ENCODE measurements at places on chromosomes 4 and X.

GRCh38 chrX:109351557-109351956 lies 130.3 kb downstream of the GUCY2F start:
- DNase-seq = no peak

GRCh38 chr4:145451895-145452294 lies 29.8 kb upstream of the SMAD1 start:
- DNase-seq = no peak

- no peak for DNase-seq
Measured at GRCh38 chr4:7218686-7219085, 26.3 kb downstream of the SORCS2 start.

GRCh38 chrX:155326610-155327009 lies 7.8 kb downstream of the CLIC2 start:
- DNase-seq = no peak

DNA sequence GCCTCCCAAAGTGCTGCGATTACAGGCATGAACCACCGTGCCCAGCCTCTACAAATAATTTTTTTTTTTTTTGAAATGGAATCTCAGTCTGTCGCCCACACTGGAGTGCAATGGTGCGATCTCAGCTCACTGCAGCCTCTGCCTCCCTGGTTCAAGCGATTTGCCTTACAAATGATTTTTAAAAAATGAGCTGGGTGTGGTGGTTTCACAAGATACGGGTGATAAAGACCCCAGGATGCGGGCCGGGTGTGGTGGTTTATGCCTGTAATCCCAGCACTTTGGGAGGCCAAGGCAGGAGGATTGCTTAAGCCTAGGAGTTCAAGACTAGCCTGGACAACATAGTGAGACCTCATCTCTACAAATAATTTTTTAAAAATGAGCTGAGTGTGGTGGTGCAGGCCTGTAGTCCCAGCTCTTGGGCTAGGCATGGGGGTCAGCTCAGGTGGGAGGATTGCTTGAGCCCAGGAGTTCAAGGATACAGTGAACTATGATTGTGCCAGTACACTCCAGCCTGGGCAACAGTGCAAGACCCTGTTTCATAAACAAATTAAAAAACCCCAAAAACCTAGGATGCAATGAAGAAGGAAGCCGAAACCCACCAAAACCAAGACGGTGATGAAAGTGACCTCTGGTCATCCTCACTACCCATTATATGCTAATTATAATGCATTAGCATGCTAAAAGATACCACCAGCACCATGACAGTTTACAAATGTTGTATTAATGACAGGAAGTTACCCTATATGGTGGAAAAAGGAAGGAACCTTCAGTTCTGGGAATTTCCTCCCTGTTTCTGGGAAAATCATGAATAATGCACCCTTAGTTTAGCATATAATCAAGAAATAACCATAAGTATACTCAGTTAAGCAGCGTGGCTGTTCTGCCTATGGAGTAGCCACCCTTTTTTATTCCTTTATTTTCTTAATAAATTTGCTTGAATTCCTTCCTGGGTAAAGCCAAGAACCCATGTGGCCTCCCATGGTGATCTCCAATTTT lies 27.7 kb downstream of the PDGFRA start:
- DNase-seq = no peak

DNA sequence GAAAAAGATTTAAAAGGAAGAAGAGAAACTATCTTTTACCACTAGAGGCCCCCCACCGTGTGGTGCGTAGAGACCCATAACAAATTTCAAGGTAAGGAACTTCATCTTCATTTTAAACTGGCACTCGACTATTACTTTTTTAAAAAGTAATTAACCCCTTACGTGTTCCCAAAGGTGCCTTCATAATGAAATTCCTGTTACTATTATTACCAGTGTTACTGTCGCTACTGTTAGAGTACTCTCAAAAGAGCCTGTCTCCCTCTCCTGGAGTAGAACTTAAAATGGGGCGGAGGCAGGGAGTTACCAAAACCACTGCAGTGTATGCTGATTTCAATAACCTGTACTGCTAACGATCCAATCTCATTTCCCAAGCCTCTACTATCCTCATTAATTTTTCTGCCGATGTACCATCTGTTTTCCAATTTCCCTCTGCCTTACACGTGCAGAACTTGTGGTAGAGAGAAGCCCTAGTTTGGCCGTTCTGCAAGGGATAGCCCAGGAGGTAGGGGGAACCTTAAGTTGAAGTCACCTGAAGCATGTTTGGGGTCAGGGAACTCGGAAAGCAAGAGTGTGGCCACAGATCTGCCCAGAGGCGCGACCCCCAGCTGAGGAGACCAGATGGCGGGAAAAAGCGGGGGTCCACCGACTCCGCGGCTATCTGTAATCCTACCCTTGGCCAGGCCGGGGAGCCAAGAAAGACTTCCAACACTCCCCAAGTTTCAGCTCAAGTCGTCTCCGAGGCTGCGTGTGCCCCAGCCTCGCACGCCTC lies 720 bp upstream of the STK26 start:
- no peak for DNase-seq

GRCh38 chr4:189304809-189305208 lies 635.9 kb upstream of the FRG1 start:
- no peak for DNase-seq

DNA sequence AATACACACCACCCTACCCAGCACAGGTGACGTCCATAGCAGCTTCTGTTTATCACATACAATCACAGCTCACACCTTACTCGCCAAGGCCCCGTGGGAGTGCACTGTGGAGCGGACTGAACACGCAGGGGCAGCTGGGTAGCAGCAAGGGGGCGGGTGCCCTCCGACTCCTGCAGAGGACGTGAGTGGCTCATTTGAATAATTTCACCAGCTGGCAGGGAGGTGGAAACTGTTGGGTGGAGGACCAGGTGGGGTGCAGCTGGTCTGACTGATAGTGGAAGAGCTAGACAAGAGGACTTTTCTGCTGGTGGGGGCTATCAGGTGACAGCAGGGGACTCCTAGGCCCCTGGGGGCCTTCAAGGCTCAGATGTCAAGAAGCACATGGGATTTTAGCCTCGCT lies 16.3 kb downstream of the MAN2B2 start:
- peak; percentile 44 for DNase-seq

DNA sequence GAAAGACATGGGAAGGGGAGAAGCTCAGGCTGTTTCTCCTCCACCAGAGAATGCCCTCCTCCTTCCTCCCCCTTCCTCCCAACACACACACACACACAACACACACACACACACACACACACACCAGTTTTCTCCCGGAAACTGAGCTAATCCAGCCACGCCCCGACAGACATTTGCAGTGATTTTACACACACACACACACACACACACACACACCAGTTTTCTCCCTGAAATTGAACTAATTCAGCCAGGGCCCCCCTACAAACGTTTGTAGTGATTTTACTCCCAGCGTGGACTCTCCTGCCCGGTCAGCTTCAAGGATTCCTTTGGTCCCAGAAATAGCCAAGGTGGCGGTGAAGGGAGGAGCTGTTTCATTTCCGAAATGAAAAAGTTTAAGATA lies 32.9 kb upstream of the STX18 start:
- DNase-seq = no peak

DNA sequence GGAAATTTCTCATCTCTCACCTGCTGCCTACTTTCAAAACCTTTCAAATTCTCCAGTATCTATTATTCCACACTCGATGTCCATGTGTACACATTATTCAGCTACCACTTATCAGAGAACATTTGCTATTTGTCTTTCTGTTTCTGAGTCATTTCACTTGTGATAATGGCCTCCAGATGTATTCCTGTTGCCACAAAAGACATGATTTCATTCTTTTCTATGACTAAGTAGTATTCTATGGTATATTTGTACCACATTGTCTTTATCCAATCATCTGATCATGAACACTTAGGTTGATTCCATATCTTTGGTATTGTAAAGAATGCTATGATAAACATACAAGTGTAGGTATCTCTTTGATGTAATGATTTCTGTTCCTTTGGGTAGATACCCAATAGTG lies 310.1 kb upstream of the SPOCK3 start:
- no peak for DNase-seq

DNA sequence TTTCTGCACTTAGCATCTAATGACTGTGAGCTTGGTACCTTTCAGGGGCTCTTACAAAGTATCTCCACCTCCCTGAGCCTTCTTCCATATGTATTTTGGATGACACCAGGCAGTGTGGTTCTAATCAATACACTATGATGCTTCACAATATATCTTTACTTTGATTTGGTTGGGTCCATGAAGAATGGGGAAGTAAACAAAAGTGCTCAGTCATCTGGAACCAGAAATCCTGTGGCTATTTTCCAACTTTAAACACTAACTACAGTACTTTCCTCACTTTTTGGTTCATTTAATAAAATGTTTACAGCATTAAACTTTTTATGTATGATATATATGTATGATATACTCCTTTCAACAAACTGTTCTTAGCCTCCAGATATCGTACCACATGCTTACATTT lies 216.4 kb upstream of the AFF2 start:
- no peak for DNase-seq

- DNase-seq = no peak
Measured at GRCh38 chr4:53844551-53844950, 219.9 kb downstream of the CHIC2 start.

DNA sequence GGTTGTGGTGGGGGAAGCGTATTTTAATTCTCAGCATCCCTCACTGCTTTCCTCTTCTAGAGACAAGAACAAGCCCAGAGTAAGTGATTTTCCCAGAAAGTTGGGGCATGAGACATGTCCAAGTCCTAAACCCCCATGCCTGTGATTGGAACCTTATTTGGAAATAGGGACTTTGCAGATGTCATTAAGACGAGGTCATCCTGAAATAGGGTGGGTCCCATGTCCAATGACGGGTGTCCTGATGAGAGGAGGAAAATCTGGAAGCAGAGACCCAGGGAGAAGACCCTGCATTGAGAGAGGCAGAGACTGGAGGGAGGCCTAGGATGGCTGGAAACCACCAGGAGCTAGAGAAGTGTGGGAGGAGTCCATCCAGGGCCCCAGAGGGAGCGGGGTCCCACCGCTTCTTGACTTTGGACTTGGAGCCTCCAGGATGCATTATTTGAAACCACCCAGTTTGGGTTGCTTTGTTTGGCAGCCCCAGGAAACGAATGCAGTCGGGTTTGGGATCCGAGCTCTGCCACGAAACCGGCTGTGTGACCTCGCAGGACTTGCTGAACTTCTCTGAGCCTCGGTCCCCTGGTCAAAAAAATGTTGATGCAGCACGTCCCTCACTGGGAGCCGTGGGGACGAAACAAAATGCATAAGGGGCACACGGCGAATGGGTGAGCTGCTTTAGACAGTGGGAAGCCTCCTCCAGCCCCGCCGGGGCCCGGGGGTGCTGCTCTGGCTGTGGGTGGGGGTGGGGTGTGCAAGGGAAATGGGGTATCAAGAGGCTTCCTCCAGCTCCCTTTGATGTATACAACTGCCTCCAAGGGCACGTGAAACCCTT lies 113.9 kb downstream of the CPZ start:
- no peak for DNase-seq

DNA sequence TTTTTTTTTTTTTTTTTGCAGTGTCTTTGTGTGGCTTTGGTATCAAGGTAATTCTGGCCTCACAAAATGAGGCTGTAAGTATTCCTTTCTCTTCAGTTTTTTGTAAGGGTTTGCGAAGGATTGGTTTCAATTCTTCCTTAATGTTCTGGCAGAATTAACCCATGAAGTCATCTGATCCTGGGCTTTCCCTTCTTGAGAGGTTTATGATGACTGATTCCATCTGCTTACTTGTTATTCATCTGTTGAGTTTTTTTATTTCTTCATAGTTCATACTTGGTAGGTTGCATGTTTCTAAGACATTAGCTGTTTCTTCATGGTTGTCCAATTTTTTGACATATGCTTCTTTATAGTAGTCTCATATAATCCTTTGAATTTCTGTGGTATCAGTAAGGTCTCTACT lies 181.4 kb upstream of the PDE5A start:
- DNase-seq = no peak

DNA sequence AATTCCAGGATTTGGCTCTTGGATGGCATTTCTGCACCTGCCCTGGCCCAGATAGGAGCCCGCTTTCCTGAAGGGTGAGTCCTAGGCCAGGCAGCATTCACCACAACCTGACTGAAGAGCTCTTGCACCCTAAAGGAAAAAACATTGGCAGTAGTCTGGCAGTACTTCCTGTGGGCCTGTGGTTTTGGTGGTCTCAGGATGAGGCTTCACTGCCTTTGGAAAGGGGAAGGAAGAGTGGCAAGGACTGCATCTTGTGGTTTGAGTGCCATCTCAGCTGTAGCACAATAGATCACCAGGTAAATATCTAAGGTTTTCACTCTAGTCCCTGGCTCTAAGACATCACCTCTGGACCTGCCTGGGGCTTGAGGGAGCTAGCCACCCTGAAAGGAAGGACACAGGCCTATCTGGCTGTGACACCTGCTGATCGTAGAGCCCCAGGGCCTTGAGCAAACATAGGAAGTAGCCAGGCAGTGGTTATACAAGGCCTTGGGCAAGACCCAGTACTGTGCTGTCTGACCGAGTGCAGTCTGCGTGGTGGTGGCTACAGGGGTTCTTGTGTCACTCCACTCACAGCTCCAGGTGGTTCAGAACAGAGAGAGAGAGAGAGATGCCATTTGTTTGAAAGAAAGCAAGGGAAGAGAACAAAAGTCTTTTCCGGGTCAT lies 28.5 kb upstream of the PRRG1 start:
- DNase-seq = no peak

GRCh38 chr4:168882650-168883233 lies 127.3 kb downstream of the CBR4 start:
- DNase-seq = no peak

DNA sequence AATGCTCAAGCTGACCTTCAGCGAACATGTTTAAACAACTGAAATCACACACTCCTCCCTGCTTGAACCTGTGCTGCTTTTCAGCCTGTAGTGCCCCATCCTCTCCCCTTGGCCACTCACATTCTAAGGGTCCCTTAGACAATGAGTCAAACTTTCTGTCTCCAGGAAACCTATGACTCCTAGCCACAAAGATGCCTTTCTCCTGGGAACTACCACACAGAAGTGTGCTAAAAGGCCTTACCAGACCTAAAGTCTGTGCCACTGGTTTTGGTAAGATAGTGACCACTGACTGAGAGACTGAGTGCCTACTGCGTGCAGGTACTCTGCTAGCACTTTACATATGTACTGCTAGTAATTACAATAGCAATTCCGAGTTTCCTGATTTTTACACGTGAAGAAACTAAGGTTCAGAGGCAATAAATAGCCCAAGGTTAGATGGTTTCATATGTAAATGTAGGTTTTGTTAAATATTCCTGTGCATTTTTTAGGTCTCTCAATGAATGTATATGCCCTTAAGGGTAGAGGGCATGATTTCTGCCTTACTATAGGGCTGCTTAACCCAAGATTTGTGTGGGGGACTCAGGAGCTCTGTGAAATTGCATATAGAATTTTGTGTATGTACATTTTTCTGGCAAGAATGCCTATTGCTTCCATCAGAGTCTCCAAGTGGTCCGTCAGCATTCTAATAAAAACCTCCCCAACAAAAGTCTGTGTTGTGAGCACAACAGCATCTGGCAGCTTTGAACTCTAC lies 71.1 kb downstream of the NSG1 start:
- no peak for DNase-seq

DNA sequence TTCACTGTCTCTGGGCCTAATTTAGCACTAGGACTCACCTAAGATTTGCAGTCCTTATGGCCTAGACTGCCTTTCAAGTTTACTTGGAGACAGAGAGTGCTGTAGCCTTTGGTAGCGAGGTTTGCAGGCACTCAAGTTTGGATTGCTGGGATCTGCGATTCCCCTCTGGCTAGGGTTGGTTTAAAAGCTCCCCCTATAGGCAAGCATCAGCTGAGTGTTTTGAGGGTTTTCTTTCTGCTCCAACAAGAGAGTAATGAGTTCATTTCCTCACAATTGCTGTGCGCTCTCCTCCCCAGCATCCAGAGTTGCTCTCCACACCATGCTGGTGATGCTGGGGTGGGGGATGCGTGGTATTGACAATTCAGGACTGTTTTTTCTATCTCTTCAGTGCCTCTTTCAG lies 206.9 kb downstream of the GLUD2 start:
- DNase-seq = no peak

All from GM10248 (cell line).